ENCODE measurements at places on chromosomes 12 and 14.

DNA sequence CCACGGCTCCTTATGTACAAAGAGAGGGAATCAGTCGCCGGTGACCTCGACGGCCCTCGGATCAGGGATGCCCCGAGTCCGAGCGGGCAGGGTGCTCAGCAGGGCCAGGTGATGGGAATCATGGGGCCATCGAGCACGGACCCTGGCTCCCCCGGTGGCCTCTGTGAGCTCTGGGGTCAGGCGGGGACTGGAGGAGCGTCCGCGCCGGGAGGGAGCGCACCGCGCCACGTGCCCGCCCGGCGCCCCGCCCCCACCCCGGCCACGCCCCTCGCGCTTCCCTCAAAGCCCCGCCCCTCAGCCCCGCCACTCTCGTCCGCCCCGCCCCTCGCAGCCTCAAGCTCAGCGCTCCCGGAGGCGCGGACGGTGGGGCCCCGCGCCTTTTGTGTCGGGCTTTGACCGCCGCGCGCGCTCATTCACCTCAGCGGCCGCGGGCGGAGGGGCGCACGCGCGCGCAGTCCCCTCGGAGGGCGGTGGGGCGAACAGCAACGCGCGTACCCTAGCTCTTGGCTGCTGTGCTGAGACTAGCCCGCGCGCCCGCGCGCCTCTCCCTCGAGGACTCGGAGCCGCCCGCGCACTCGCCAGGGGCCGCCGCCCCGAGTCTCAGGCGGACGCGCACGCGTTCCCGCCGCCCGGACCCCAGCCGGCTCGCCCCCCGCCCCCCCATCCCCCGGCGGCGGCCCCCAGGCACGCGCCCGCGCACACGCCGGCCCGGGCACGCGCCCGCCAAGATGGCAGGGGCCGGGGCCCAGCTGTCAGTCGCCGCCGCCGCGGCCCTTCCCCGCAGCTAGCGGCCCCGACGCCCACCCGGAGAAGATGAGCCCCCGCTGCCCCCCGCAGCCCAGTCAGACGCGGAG, 93.9 kb upstream of the EVL start:
- DNase-seq, result peak; percentile 62

GRCh38 chr14:20417250-20418186, 4.2 kb upstream of the TEP1 start:
- DNase-seq, result no peak

DNA sequence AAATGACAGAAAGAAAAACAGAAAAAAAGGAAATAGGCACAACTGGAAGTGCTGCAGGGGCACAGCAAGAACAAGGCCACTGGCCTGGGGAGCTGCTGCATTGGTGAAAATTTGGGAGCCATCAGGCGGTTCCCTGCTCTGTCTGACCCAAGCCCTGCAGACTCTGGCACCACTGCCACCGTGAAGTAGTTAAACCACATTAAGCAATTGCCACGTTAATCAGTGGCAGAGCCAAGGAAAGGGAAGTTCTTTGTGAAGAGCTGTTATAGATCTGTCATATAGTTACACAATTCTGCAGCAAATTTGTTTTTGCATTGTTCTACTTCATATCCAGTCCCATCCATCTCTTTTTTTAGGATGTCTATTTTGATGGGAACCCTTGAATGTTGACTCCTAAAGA, 915.3 kb downstream of the FSCB start:
- DNase-seq, result no peak

GRCh38 chr12:51067229-51067628, 16.2 kb downstream of the CSRNP2 start:
- DNase-seq, result no peak

GRCh38 chr12:128992550-128992949, 139.3 kb downstream of the GLT1D1 start:
- DNase-seq, result no peak

DNA sequence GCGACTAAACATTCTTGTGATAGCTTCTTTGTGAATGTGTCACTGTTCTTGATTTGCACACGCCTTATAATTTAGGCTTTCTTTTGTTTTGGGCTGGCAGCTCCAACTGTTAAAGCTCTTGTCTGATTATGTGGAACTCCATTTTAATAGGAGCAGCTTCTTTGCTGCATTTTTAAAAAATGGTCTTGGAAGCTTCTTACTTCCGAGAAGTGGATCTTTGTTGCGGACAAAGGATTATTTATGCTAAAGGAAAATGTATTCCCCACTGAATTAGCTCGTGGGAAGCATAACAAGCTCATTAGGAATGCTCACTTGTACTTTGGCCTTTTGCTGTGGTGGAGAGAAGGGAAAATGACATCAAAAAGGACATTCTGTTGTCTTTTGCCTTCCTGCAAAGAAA, 20.0 kb downstream of the GAS2L3 start:
- DNase-seq, result no peak

- DNase-seq, result no peak
These were observed 112.1 kb upstream of the FRMD6 start for GRCh38 chr14:51539571-51540037.

- DNase-seq, result no peak
These were observed 204.3 kb downstream of the PPM1H start for GRCh38 chr12:62730649-62731048.

- no peak for DNase-seq
These were observed 113.3 kb upstream of the ATP2B1 start for GRCh38 chr12:89821896-89822295.

DNA sequence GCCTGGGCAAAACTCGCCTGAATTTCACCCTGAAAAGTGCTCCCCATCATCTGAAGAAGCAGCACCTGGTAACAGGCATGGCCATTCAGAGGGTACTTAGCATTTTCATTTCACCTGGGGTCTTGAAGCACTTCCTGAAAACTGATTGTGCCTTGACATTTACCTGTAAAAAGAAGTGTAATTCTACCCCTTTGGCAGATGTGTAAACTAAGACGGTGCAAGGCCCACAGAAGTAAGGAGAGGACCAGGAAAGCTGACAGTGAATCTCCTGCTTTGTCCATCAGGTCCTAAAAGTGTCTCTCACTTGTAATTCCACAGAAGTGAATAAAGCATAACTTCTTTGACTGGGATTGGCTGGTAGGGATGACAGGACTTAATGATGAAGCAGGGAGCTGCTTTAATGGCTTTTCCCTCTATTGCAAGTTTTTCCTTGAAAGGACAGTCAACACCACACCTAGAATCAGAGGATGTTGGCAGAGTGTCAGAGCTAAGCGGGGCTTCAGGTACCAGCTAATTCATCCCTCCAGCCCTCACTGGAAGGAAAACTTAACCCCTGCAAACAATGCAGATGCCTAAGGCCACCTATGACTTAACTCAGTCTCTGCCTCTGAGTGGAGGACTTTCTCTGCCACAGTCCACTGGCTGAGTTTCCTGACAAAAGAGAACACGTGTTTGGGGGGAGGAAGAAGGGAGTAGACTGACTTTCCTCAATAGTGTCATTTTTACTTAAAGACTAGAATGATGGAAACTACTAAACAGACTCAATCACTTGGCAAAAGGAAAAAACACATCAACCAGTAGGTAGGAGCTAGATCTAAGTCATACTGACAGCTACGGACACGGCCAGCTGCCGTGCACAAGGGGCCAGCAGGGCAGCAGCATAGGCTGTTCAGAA, 74.7 kb downstream of the NUAK1 start:
- DNase-seq, result no peak

GRCh38 chr12:51669271-51669670, 78.2 kb downstream of the SCN8A start:
- DNase-seq, result no peak

DNA sequence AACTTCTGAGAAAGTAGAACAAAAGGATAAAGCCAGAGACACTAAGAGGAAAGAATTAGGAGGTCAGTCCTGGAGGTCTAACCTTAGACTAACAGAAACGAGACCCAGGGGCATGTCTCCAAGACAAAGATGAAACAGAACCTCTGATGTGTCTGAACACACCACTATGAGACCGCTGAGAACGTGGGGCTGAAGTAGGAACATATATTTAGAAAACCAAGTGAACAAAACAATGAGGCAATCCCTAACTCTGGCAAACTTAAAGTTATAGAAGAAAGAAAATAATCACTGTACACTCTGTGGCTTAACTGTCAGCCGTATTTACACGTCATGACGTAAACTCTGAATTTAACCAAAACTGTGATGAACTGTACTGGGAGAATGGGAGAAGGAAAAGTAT, 17.9 kb downstream of the KCTD10 start:
- no peak for DNase-seq
